Lower lobe of right lung (tissue), 2 donors: ENCODE measurements at places on chromosomes 1 and 21. TPM values are rescaled to one million over a fixed set of nuclear protein-coding genes. Genes with fewer than 3 reads are reported as not detected.

DNA sequence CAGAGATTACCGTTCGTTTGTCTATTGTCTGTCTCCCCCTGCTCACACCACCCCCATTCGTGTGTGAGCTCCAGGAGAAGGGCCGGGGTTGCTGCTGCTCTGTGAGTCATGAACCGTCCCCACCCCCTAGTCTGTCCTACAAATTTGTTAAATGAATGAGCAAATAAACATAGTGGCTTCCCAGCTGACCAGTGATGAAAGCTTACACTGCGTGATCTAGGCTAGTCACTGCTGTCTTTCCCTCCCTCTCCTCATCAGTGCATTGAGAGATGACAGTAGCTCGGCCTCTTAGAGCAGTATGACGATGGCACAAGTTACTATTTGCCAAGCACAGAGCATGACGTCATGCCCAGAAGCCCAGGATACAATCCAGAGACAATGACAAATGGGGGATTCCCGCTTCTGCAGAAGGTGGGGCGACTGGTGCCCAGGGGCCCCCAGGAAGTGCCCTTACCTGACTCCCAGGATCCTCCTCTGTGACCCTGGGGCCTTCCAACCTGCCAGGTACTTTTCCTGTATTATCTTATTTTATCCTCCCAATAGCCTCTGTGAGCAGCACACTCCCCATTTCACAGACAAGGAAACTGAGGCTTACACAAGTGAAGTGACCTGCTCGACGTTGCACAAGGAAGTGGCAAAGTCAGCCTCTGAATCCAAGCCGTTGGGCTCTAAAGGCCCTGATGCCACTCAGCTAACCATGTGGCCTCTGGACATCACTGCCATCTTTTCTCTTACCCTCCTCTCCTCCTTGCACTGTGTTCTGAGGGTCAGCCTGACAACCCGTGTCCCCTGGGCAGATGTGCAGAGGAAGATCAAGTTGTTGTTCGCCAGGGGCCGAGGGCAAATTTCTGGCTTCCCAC lies 8.6 kb upstream of the EPHA2 start:
- no peak for DNase-seq

The NTMT2 gene
- not detected for total RNA-seq

DNA sequence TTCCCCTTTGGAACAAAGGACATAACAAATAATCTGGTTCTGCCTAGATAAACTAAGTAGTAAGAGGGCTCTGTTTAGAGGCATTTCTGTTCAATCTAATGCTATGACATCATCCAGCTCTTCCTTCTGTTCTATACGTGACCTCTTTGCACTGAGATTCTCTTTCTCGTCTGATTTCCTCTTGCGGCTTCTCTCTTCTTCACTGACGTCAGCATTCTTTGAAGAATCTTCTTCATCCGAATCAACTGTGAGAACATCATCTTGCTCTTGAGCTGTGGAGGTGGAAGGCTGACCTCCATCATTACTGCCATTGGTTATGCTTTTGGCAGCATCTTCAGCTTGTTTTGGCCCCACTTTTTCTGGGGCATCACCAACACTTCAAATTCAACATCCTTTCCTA lies 130.4 kb downstream of the HS2ST1 start:
- DNase-seq, result no peak

The LCE1F gene
- not detected for total RNA-seq

GRCh38 chr1:147077523-147077922 lies 94.7 kb downstream of the PRKAB2 start:
- no peak for DNase-seq

GRCh38 chr1:68232289-68233148 lies at the start of gene WLS:
TSS of gene WLS (minus strand) at chr1:68232523. CDS start at chr1:68232299, 224 bp downstream.
- DNase-seq, result peak; percentile 83

- no peak for DNase-seq
Observed at GRCh38 chr1:243354511-243355153, 98.8 kb downstream of the SDCCAG8 start.

GRCh38 chr1:11828511-11828910 lies 19.1 kb downstream of the NPPA start:
- DNase-seq, result no peak

- DNase-seq, result no peak
Observed at GRCh38 chr1:84959294-84959693, 37.6 kb downstream of the MCOLN2 start.

DNA sequence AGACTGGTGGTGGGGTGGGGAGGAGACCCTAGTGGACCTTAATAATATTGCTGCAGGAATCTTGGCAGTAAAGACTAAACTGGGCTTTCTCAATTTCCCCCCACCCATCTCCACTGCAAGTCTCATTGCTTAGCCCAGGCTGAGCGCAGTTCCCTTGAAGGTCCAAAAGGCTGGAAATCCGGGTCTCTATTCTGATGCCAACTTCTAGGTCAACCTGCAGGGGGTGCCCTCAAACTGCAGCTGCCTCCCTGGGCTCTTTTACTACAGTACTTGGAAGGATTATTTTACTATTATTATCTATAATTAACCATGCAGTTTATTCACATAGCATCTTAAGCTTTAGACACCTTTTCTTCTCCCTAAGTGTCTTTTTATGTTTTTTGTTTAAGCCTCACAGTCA lies 85.4 kb upstream of the WARS2 start:
- DNase-seq, result no peak

DNA sequence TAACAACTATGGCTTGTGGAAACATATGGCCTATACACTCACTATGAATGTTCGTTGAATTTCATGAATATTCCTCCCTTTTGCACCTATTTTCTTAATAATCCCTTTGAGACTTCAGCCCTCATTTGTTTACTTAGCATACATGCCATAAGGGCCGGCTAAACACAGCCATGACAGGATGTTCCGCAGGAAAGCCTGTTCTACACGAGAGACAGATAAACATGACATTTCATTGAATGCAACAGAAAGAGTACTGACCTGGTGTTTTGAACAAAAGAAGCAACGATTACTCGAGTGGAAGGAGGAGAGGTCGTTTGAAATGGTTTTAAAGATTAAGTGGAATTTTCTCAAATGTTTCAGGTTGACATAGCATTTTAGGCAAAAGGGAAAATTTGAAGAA lies 459.5 kb upstream of the CXADR start:
- DNase-seq, result no peak

DNA sequence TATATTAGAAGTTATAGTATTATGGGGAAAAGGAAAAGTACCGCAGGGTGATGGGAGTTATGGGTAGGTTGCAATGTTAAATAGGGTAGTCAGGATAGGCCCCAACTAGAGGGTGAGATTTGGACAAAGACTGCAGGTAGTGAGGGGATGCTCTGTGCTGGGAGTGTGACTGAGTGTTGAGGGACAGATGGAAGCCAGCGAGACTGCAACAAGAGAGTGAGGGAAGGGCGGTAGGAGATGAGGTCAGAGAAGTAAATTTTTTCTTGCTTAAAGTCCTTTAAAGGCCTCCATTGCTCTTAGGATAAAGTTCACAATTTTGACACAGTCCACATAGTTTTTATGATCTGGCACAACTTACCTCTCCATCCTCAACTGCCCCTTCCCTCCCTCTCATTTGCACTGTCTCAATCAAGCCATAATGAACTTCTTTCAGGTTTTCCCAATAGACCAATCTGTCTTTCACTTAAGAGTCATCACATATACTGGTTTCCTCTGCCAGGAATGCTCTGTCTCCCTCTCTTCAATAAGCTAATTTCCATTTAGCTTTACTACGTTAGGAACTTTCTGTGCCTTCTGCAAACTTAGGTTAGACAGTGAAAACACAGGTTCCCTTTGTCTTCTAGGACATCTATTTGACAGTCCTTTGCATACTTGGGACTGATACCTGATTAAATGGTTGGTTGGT lies 237.7 kb upstream of the CACYBP start:
- no peak for DNase-seq

- peak; percentile 47 for DNase-seq
Observed at GRCh38 chr1:218521414-218522169, 176.5 kb downstream of the TGFB2 start.

The SGIP1 gene
- 12.4 TPM for total RNA-seq

- DNase-seq, result no peak
Observed at GRCh38 chr1:93159337-93159736, 20.9 kb downstream of the TMED5 start.

The VWA5B1 gene
- 0.30 TPM for total RNA-seq

- DNase-seq, result no peak
Observed at GRCh38 chr21:42302794-42303193, 12.4 kb downstream of the TFF3 start.

The KAZN gene
- total RNA-seq, result 21.2 TPM

The GCSAML gene
- total RNA-seq, result 2.2 TPM

DNA sequence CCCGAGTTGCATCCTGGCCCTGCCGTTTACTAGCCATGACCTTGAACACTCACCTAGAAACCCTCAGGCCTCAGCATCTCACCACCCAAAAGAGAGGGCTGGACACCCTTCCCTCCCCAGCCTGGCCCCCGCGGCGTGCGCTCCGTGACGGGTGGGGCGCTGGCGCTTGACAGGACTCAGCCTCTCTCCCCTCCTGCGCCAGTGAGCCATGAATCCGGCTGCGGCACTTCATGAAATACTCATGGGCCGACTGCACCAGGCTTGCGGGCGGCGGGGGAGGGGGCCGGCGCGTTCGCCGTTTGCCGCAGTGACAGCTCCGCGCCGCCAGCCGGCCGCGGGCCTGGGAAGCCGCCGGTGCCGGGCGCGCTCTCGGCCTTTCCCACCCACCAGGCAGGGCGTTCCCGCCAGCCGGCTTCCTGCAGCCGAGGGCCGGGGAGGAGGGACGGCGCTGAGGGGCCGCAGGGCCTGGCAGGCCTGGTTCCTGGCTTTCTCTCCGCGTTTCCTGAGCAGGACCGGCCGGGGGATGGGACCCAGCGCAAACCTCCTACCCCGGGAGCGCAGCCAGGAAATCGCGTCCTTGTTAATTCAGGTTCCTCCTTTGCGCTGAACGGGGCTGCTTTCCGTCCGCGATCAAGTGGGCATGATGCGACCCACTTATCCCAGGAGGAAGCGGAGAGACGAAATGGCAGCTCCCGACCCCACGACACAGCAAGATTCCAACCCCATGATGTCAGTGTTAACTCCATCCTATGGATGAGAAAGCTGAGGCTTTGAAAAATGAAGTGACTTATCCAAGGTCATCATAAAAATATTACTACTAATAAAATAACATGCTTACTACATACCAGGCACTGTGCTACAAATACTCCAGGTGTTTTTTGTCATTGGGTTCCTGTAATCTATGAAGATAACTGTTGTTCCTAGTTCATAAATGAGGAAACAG lies 9.1 kb upstream of the LUZP1 start:
- DNase-seq, result peak; percentile 80

GRCh38 chr21:32956061-32956656 lies 69.6 kb upstream of the OLIG2 start:
- no peak for DNase-seq

GRCh38 chr1:93450321-93450720 lies 2.4 kb downstream of the FNBP1L start:
- DNase-seq, result no peak

DNA sequence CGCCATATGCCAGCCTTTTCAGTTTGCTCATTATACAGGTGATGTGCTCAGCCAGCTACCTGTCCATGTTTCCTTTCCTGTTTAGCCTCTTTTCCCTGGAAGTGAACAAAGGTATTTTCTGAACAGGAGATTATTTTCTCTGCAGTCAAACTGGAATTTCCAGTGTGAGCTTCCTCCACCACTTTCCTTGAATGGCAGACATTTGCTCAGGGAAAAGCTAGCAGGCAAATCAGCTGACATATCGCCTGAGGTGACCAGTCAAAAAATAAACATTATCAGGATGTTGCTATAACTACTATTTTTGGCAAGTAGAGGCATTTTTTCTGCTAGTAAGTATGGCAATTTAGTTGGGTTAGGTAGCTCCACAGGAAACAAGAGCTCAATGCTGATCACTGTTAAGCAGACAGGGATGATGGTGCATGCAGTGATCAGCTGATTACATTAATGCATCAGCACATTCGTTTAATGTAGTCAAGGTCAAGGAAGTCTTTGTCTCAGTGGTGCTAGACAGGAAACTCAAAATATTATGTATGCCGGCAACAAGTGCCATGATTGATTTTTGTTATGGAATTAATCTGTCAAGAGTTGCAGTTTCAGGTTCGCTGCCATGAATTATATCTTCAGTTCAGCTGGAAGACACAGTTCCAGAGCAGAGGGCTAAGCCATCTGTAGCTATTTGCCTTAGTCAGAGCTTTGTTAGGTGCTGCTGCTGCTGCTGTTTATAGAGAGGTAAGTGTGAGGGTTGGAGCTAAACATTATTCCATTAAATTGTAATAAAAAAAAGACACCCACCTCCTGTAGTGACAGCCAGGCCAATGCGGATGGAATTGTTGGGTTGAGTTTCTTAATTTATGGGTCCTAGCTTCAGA lies 179.7 kb upstream of the ST6GALNAC5 start:
- no peak for DNase-seq

GRCh38 chr1:164830628-164831027 lies 271.6 kb downstream of the PBX1 start:
- DNase-seq, result no peak

The ERICH3 gene
- 8.1 TPM for total RNA-seq

The SSX2IP gene
- total RNA-seq, result 5.8 TPM

DNA sequence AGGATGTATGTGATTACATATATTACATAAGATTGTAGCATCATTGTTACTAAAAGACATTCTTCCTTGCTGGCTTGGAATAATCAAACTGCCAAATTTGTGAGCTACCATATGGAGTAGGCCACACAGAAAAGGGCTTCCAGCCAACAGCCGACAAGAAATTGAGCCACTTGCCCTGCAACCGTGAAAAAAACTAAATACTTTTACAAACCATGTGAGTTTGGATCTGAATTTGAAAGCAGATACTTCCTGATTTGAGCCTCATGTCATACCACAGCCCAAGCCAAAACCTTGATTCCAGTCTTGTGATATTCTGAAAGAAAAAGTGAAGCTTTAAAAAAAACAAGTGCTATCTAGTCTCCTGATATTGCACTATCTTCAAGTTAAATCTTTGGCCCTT lies 55.6 kb upstream of the PRMT6 start:
- no peak for DNase-seq

- no peak for DNase-seq
Observed at GRCh38 chr1:25782608-25783201, 17.3 kb upstream of the SELENON start.

The LENEP gene
- not detected for total RNA-seq

- no peak for DNase-seq
Observed at GRCh38 chr21:46069166-46069565, 28.7 kb upstream of the COL6A2 start.

GRCh38 chr1:208538587-208538986 lies 294.4 kb upstream of the PLXNA2 start:
- no peak for DNase-seq

DNA sequence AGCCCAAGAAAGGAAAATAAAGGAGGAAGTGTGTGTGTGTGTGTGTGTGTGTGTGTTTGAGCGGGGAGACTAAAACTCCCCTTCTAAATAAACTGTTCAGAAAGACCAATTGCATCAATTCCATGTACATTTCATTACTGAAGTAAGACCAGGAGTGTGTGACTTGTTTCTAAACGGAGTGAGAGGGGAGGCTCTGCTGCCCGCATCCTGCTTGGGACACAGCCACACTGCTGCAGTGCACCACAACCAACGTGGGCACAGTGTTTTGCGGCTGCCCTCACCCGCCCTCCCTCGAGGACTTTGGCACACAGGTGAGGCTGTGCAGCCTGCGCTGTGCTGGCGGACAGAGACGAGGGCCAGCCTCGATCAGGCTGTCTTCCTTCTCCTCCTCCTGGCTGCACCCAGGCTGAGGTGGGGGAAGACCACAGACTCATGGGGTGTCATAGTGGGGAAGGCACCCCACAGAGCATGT lies 31.0 kb upstream of the H6PD start:
- no peak for DNase-seq

- no peak for DNase-seq
Observed at GRCh38 chr1:245475126-245475525, 320.3 kb downstream of the KIF26B start.

The SHE gene
- 40.1 TPM for total RNA-seq
